ENCODE measurements at places on chromosomes 4 and X. TPM values are rescaled to one million over a fixed set of nuclear protein-coding genes. Genes with fewer than 3 reads are reported as not detected.

DNA sequence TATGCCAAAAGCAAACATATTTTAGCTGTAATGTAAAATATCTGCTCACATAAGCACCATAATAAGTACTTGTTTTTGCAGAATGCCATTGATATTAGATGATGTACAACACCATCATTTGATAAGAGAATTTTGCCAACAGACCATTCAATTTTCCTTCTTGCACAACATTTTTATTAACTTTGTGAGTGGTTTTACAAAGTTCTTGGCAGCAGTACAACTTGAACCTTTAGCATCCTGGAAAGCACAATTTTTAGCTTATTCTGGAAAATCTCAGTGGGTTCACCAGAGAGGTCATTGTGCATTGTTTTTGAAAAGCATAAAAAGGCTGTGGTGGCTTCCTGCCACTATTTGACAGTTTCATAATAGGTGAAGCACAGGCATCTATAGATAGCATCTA, 26.4 kb upstream of the REPS2 start:
- no peaks in the 10 kb centered on the region for H3K36me3 ChIP-seq
- no peak overlapping the region for H3K27ac ChIP-seq
- H3K27me3 ChIP-seq, result no peaks in the 10 kb centered on the region

GUCY1A1 gene
- total RNA-seq, result not detected

TLR1 gene
- not detected for total RNA-seq

BST1 gene
- total RNA-seq, result 32.6 TPM

- no peak overlapping the region for H3K27ac ChIP-seq
- no peaks in the 10 kb centered on the region for H3K36me3 ChIP-seq
- H3K4me1 ChIP-seq, result no peaks in the 10 kb centered on the region
- H3K4me3 ChIP-seq, result no peak overlapping the region
These were observed 115.8 kb upstream of the INPP4B start for GRCh38 chr4:142961866-142962265.

- H3K27ac ChIP-seq, result no peak within 1 kb of the TSS
- H3K36me3 ChIP-seq, result no peaks in the 10 kb centered on the region
- H3K4me1 ChIP-seq, result no peaks in the 10 kb centered on the region
- DNase-seq, result no peak
- no peak within 1 kb of the TSS for H3K4me3 ChIP-seq
These were observed at the start of gene MAGEB4 for GRCh38 chrX:30241724-30242415. TSS of gene MAGEB4 (plus strand) at chrX:30242000. CDS start at chrX:30242136, 136 bp downstream.

DNA sequence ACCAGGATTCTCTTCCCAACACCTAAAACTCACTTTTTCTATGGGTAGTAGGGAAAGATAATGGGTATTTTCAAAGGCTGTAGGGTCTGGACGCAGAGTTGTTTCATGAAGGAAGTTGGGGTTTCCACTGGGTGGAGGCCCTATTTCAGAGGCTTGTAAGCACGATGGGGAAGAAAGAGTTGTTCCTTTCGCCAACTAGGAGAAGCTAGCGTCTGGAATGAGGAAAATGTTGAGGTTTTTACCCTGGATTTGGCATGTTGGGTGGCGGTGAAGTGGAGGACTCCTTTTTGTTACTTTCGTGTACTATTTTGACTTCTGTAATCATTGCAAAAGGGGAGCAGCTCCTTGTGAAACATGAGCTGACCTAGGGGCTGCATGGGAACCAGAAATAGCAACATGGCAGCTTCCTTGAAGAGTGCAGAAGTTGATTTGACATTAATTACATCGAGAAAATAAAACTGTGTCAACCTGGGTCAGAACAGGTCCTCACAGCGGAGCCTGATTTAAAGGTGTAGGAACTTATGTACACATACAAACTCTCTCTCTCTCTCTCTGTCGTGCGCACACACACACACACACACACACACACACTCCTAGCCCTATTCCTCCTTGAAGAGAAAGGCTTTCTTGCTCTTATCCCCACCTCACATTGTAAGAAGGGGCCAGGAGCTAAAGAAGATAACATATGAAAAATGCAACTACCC, 19.1 kb downstream of the VSIG4 start:
- no peak for DNase-seq
- H3K36me3 ChIP-seq, result no peaks in the 10 kb centered on the region
- no peak overlapping the region for H3K4me3 ChIP-seq
- no peaks in the 10 kb centered on the region for H3K4me1 ChIP-seq
- H3K27ac ChIP-seq, result no peak overlapping the region
- H3K27me3 ChIP-seq, result no peaks in the 10 kb centered on the region

GRCh38 chr4:39687014-39687413, 10.9 kb upstream of the UBE2K start:
- H3K4me3 ChIP-seq, result no peak overlapping the region
- no peaks in the 10 kb centered on the region for H3K36me3 ChIP-seq
- H3K27ac ChIP-seq, result no peak overlapping the region
- no peaks in the 10 kb centered on the region for H3K27me3 ChIP-seq

TCEAL7 gene
- 17.1 TPM for total RNA-seq

DNA sequence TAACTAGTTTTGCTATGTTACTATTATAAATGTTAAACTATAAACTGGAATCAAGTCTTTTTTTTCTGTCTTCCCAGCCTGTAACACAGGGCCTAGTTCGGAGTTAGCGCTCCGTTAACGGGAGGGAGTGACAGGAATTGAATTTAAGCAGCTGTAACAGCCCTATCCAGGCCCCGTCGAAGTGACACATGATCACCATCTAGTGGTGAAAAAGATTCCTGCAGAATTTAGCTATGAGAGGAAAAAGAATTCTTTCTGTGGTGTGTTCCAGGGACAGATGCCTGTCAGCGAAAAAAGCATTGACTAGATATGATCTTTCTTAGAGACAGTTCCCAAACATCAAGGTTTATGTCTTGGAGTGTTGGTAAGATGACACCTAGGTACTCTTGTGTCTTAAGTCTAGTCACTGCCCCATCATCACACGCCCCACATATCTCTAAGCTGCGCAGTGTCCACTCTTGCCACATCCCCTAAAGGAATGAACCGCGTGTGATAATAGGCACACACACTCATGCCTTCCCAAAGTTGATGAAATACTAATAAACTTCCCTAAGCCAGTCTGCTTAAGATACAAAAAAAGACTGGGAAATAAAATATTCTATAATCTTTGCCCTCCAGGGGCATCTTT, 2.1 kb downstream of the GAB3 start:
- H3K27ac ChIP-seq, result no peak overlapping the region
- H3K4me1 ChIP-seq, result no peaks in the 10 kb centered on the region
- H3K27me3 ChIP-seq, result no peaks in the 10 kb centered on the region
- H3K4me3 ChIP-seq, result no peak overlapping the region
- no peaks in the 10 kb centered on the region for H3K36me3 ChIP-seq
- peak; percentile 61 for DNase-seq

DHRSX gene
- total RNA-seq, result 15.2 TPM

DNA sequence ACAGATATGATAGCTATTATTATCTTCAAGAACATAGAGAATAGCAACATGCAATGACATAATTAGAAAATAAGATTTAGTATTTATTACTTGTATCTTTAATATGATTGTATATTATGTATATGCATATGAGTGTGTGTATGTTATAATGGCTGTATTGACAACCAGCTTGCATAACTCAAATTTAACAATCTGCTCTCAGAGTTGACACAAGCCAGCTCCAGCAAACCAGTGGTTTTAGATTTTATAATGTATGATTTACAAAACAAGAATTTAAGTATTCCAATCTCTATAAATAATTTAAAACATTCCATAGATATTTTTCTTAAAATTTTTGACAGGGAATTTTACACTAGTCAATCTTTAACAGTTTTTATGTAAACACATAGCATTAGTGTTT, 935.9 kb upstream of the EPHA5 start:
- no peak for DNase-seq
- no peak overlapping the region for H3K27ac ChIP-seq
- H3K4me3 ChIP-seq, result no peak overlapping the region

GRCh38 chrX:42531441-42531840, 246.5 kb downstream of the PPP1R2C start:
- no peaks in the 10 kb centered on the region for H3K27me3 ChIP-seq
- no peak overlapping the region for H3K27ac ChIP-seq
- H3K4me1 ChIP-seq, result no peaks in the 10 kb centered on the region
- no peak for DNase-seq
- no peaks in the 10 kb centered on the region for H3K36me3 ChIP-seq

GPC3 gene
- not detected for total RNA-seq

DNA sequence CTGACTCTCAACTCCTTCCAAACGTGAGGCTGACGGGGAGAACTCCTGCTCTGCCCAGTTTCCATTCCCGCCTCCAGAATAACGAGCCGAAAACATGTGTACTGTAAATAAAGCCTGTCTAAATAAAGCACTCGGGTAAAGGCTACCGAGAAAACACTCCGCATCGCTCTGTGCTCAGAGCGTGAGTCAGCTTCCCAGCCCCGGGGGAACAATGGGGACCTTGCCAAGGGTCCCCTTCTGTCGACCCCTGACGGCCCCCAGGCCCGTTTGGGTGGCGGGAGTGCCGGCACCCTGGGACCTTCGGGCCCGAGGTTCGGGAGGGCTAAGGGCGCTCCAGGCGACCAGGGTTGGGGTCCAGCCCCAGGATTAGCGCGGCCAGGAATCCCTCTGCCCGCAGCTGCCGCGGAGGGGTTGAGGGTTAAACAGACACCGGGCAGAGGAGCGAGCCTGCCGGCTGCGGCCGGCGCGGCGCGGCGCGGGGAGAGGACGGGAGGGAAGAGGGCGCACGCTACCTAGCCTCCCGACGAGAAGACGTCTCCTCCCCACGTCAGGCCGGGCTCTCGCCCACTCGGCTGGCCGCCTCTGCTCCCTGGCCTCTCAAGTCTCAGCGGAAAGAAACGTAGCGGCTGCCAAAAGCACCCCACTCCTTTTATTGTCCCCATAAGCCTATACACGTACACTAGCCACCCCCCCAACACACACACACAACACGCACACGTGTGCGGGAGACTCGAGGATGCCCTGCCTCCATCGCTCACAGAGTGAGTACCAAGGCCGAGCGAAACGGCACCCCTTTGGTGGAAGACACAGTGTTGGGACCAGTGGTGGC, 85.5 kb downstream of the BCOR start:
- H3K27me3 ChIP-seq, result no peaks in the 10 kb centered on the region
- peak; percentile 67 for DNase-seq
- peak overlapping the region; percentile 80 for H3K4me3 ChIP-seq
- H3K36me3 ChIP-seq, result no peaks in the 10 kb centered on the region
- peak overlapping the region; percentile 77 for H3K27ac ChIP-seq
- peaks cover 3% of the 10 kb centered on the region for H3K4me1 ChIP-seq

DNA sequence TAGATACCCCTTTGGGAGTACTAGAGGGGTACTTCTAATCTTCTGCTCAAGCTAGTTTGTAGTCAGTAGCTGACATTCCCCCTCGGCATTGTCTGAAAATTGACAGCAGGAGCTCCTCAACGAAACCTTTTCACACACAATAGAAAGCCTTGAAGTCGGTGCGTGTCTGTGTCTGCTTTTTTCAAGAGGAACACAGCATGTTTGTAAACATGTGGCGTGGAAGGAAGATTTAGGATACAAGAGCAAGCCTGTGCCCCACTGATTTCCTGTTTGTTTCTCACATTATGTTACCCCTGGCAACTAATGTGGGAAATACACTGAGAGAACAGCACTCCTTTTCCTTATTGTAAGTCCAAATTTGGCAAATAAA, 252.6 kb downstream of the ANKRD50 start:
- H3K4me1 ChIP-seq, result no peaks in the 10 kb centered on the region
- no peaks in the 10 kb centered on the region for H3K36me3 ChIP-seq
- no peaks in the 10 kb centered on the region for H3K27me3 ChIP-seq
- H3K27ac ChIP-seq, result no peak overlapping the region
- H3K4me3 ChIP-seq, result no peak overlapping the region
- peak; percentile 32 for DNase-seq

DNA sequence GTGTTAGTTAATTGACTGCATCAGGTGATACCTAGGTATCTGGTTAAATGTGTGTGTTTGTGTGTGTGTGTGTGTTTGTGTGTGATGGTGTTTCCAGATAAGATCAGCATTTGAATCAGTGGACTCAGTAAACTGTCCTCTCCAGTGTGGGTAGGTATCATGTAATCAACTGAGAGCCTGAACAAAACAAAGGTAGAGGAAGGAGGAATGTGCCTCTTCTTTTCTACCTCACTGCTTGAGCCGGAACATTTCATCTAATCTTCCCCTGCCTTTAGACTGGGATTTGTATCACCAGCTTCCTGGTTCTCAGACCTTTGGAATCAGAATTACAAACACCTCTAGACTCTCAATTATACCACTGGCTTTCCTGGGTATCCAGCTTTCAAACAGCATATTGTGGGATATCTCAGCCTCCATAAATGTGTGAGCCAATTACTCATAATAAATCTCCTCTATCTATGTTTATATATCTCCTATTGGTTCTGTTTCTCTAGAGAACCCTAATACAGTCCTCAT, 120.5 kb downstream of the TBCK start:
- no peaks in the 10 kb centered on the region for H3K4me1 ChIP-seq
- H3K27me3 ChIP-seq, result no peaks in the 10 kb centered on the region
- H3K27ac ChIP-seq, result no peak overlapping the region
- H3K36me3 ChIP-seq, result peaks cover 11% of the 10 kb centered on the region
- H3K4me3 ChIP-seq, result no peak overlapping the region

DNA sequence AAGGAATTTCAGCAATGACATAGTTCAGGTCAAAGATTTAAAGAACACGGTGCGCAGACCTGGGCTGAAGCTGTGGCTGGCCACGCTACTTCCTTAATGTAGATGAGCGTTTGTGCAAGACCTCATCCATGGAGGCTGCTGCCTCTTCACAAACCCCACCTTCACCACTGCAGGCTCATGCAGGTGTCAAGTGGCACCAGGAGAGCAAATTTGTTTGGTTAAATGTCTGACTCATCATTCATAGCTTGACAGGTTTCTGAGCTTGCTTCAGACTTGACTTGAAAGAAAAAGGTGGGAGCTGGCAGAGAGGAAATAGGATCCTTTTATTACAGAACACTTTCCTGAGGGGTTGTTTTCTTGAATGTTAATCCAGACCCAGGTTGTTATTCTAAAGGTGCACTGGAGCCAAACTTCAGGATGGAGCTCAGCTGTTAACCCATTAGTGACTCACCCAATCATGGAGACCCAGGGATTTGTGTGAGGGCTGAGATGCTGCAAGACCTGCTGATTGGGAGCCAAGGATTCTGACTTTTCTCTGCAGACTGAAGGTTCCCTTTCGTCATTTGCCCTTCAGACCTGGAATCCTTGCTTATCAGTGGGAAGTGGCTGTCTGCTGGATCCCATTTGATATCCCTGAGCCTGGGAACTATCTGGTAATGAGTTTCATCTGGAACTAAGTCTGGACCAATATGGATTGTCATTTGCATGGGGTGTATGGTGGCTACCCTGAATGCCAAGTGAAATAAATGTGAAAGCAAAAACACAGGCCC, 315.3 kb downstream of the PTTG2 start:
- H3K27me3 ChIP-seq, result no peaks in the 10 kb centered on the region
- H3K4me3 ChIP-seq, result no peak overlapping the region
- no peaks in the 10 kb centered on the region for H3K36me3 ChIP-seq
- no peaks in the 10 kb centered on the region for H3K4me1 ChIP-seq

ITGB1BP2 gene
- 0.22 TPM for total RNA-seq

IL21 gene
- not detected for total RNA-seq

DNA sequence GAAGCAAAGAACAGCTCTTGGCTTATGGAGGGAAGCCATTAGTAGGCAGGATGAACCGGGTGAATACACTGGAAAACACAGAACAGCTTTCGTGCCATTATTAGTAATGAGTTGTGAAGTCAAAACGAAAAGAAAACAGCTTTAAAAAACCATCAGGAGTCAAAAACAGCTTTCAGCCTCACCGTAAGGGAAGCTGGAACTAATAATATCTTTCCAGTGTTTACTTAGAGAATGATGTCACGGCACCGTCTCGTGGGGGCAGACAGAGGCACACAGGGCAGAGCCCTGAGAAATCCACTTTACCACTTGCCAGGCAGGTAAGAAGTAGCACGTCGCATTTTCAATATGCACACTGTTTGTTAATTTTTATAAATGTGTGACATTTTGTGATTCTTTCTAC, 37.9 kb upstream of the HMX1 start:
- DNase-seq, result peak; percentile 52
- H3K27ac ChIP-seq, result no peak overlapping the region
- H3K4me3 ChIP-seq, result no peak overlapping the region

TNIP2 gene
- 55.2 TPM for total RNA-seq

ASB9 gene
- total RNA-seq, result not detected

Data from GM23248 (cell line).